ENCODE measurements at places on chromosomes 12 and 14.

DNA sequence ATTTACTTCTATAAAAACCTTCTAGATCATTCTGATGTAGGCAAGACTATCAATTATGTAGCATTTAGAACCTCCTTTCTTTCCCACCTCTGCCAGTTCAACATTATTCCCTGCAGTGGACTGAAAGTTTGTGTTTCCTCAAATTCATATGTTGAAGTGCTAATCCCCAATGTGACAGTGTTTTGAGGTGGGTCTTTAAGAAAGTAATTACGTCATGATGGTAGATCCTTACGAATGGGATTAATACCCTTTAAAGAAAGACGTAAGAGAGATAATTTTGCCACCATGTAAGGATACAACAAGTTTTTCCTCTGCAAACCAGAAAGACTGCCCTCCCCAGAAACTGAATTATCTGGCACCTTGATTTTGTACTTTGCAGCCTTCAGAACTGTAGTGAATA, 1489.7 kb upstream of the SEL1L start:
- DNase-seq, result no peak

GRCh38 chr12:123757561-123757960, 4.5 kb upstream of the DNAH10 start:
- DNase-seq, result no peak

DNA sequence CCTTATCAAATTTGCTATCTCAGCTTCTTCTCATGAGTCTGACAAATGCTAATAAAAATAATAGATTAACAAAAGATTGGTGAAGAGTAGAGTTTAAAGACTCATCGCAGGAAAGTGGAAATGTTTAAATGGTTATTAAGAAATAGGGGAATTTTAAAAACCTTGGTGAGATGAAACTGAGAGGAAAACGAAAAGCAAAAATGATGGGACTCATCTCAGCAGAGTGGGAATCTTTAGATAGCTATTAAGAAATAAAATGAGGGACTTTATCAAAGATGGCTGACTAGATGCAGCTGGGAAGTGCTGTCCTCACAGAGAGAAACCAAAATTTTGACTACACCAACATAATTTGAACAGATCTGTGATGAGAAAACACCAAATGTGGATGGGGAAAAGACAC, 79.2 kb upstream of the CD163 start:
- no peak for DNase-seq

DNA sequence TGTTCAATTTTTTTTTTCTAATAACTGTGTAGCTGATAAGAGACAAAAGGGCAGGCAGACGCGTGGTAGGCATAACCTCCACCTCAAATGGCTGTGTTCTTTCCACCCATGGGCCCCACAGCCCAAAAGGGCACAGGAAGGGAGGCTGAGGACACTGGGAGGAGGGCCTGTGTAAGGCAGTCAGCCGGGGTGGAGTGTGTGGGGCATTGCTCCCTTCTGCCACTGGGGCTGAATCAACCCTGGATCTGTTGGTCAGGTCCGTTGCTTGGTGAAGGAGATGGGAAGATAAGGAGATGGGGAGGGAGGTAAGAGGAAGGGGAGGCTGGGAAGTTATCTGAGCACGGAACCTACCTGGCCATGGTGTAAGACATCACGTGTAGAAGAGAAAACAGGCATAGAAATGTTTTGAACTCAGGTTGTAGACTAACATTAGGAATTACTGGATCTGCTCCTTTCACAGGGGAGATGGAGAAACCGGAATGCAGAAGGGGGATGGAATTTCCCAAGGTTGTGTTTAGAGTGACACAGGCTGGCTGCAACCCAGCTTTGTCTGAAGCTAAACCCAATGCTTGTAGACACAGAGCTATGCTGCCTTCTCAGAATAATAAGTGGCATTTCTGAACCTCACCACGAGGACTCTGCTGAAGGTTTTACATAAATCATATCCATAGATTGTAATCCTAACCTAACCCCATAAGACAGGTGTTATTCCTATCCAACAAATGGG, 138.5 kb upstream of the NOS1 start:
- DNase-seq, result no peak

DNA sequence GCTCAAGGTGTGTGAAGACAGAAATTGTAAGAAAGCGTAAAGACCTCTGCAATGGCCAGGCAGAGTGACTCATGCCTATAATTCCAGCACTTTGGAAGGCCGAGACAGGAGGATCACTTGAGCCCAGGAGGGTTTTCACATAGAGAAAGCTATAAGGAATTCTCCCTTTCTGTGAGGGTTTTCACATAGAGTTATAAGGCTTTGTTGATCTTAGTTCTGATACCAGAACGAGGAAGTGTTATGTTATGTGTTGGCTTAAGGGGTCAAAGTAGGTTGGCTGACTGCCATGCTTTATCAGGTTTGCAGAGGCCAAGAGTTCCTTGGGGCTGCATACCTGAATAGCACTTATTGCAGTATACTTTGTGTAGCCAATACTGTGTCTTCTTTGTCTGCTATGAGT, 139.1 kb downstream of the ERC1 start:
- no peak for DNase-seq

Data from stimulated activated CD4-positive, alpha-beta T cell treated with anti-CD3 and anti-CD28 coated beads, Interleukin-15, amount 100 ng/mL, for 1 hour (primary cell).